Stimulated activated CD4-positive, alpha-beta T cell treated with anti-CD3 and anti-CD28 coated beads, Interleukin-1b, Interleukin-23, amount 100 ng/mL, for 1 hour (primary cell): ENCODE measurements at places on chromosomes 13 and 19.

DNA sequence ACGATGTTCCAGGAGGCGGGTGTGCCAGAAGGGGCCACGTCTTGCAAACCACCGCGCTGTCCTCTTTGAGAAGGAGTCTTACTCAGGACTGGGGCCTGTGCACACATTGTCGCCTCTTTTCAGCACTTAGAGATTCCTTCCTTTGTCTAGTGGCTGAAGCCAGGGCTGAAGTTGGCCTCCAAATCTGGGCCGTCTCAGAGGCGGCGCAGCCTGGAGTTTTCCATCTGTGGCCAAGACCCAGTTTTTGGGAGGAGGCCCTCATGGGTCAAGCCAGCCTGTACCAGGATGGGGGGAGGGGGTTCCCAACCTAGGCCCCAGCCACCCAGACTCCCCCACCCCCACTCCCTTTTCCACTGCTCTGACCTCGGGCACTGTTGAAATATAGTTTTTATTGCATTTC, 11.8 kb downstream of the ANO8 start:
- DNase-seq: no peak

- no peak for DNase-seq
Measured at GRCh38 chr13:20431080-20431479, 94.6 kb downstream of the CRYL1 start.

- no peak for DNase-seq
Measured at GRCh38 chr13:87536499-87536898, 134.7 kb upstream of the SLITRK5 start.

- no peak for DNase-seq
Measured at GRCh38 chr13:30864433-30865122, 41.5 kb upstream of the MEDAG start.

GRCh38 chr13:110521296-110521680, 40.2 kb downstream of the RAB20 start:
- DNase-seq: no peak
